ENCODE measurements at places on chromosomes 2 and 18.

- DNase-seq, result no peak
These were observed 128.8 kb upstream of the TRIB2 start for GRCh38 chr2:12587729-12588522.

DNA sequence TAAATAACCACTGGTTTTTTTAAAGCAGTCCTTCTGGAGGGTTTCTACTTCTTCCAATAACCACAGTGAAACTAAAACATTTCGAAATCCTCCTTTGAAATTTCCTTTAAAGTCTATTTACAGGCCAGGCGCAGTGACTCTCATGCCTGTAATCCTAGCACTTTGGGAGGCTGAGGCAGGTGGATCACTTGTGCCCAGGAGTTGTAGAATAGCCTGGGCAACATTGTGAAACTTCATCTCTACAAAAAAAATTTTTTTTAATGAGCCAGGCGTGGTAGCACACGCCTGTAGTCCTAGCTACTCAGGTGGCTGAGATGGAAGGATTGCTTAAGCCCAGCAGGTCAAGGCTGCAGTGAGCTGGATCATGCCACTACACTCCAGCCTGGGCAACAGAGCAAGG, 15.2 kb downstream of the KIDINS220 start:
- no peak for DNase-seq

DNA sequence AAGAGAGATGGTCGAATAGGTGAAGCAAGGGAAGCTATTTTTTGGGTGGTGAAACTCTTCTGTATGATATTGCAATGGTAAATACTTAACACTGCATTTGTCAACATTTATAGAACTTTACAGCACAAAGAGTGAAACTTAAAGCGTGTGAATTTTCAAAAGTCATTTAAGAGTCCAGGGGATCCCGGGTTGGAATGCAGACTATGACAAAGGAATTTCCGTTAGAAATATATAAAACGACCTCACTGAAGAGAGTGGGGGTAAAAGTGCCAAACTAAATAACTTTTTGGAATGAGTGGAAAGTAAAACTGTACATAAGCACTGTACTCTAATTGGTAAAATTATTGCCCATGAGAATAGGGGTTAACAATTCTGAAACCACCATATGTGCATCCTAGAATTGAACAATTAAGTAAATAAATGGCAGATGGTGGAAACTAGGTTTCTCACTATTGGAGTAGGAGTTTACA, 191.0 kb upstream of the FN1 start:
- DNase-seq, result no peak

- no peak for DNase-seq
These were observed 82.4 kb downstream of the CTIF start for GRCh38 chr18:48621240-48621639.

DNA sequence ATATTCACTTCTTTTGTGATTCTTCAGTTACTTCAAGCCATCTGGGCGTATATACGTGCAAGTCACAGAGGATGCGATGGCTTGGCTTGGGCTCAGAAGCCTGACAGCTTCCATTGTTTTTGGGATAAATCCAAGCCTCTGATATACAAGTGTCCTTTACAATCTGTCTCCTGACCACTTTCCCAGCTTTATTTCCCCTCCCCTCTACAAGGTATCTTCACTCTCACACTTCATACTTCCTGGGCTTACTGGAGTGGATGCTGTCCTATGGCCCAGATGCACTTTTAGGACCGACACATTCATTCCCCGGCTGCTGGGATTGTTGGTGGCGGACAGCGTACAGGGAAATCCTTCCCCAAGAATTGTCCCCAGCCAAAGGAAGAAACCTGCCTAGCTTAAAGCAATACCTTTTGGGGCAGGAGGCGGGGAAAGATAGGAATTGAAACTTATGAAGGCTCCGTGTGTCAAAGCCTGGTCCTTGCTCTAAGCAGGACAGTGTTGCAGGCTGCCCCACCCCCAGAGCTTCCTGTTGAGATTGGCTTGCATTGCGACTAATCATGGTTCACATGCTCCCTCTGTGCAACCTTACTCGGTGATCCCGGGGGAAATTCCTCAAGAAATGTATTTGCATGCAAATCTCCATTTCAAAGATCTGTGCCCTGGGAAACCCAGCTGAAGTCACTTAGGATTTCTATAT, 802.9 kb upstream of the ID2 start:
- no peak for DNase-seq

DNA sequence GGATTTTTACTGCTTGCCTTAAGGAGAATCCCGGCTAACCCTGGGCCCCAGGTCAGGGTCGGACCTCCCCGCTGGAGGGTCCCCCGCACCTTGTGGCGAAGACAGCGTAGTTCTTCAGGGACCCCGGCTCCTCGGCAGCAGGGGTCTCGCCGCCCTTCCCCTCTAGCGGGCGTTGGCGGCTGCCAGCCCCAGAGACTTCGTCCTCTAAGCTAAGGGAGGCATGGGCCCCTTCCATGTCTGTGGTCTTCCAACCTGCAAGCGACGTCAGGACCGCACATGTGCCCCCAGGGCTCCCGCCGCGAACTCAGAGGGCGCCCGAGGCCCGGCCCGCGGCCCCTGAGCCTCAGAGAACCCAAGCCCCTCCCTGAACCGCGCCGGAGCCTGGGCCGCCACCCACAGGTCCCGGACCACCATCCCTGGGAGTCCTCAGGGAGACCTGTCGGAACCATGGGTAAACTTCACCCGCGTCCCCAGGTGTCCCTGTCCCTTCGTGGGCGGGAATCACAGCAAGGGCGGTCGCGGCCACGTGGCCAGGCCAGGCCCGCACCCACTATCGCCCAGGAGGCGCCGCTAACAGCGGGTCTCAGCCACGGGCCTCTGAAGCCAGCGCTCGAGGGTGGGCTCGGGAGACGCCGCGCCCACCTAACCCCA, 562 bp downstream of the ANKMY1 start:
- DNase-seq, result no peak

- DNase-seq, result no peak
These were observed 2.0 kb downstream of the IHH start for GRCh38 chr2:219058541-219059374.

GRCh38 chr2:123085484-123085883, 939.6 kb upstream of the CNTNAP5 start:
- DNase-seq, result no peak

DNA sequence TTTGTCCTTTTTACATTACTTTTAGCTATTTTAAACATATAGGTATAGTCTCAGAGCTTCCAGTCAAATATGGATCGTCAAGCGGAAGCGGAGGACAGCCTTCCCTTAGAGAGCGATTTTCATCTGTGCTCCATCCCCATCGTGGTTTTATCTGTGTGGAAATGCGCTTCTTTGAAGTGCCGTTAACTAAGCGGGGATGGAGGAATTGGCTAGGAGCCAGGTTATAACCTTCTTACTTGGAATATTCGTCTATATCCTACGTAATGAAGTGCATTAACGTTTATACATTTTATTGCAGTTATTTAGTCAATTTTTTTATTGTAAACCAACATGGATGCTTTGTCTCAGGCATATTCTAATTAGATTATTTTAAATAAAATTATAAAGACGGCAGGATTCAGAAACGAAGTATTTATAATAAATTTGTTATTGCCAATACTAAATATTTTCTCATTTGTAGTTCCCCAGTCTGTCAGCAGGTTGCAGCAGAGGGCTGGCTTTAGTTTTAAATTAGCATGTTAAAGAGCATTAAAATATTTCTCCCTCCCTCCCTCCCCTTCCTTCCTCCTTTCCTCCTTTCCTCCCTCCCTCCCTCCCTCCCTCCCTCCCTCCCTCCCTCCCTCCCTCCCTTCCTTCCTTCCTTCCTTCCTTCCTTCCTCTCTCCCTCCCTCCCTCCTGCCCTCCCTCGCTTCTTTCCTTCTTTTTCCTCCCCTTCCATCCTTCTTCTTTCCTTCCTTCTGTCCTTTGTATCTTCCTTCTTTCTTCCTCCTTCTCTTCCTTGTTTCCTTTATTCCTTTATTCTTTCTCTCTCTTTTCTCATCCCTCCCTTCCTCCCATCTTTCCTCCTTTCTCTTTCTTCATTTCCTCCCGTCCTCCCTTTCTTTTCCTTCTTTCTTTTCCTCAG, 80.6 kb upstream of the DOCK10 start:
- DNase-seq, result no peak

DNA sequence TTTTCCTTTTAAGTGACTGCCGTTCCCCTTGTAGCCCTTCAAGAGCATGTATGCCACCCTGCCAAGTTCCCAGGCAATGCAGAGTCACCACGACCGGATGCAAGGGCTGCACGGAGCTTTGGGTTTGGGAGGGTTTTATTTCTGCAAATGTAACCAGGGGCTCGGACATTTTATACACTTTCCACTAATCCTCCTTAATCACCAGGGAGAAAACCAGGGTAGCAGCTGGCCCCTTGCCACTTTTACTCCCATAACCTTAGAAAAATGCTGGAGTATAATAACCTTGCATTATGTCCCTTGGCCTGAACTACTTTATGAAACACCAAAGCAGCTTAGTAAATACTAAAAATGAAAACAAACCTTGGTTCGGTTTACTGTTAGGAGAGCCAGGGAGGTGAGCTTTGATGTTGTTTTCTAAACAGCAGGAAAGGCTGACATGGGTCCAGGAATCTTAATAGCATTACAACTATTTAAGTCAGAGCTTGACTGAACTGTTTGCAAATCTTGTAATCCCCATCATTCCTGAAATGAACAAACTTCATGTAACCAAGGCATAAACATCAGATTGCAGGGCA, 152.8 kb upstream of the RIOK3 start:
- no peak for DNase-seq

GRCh38 chr2:65379721-65380171, 52.7 kb downstream of the SPRED2 start:
- no peak for DNase-seq

GRCh38 chr18:63317556-63317946, 2.0 kb downstream of the BCL2 start:
- no peak for DNase-seq

All from activated CD4-positive, CD25-positive, alpha-beta regulatory T cell treated with anti-CD3 and anti-CD28 coated beads, Interleukin-2, amount 50 U/mL, for 16 hours (primary cell).